ENCODE measurements at places on chromosomes 5 and 9.

DNA sequence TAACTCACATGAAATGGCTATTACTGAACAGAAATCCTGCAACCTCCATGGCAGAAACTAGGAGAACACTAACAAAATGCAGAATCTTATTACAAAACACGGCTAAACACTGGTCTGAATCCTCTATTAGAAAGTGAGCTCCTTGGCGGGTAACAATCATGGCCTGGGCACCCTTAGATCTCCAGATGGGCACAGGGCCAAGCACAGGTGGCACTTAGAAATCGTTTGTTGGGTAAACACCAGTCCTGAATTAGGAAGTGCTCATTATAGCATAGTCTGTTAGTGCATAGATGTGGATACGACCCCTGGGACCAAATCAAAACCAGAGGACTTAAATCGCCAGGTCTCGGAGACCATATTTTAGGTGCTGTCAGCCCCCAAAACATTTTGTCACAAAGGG is 14.4 kb downstream of the VDAC1 start:
- peak; percentile 23 for DNase-seq

GRCh38 chr9:105121861-105122430 is 122.5 kb upstream of the SLC44A1 start:
- peak; percentile 52 for DNase-seq

- DNase-seq = no peak
Observed at GRCh38 chr9:79257228-79257781, 314.5 kb upstream of the TLE4 start.

DNA sequence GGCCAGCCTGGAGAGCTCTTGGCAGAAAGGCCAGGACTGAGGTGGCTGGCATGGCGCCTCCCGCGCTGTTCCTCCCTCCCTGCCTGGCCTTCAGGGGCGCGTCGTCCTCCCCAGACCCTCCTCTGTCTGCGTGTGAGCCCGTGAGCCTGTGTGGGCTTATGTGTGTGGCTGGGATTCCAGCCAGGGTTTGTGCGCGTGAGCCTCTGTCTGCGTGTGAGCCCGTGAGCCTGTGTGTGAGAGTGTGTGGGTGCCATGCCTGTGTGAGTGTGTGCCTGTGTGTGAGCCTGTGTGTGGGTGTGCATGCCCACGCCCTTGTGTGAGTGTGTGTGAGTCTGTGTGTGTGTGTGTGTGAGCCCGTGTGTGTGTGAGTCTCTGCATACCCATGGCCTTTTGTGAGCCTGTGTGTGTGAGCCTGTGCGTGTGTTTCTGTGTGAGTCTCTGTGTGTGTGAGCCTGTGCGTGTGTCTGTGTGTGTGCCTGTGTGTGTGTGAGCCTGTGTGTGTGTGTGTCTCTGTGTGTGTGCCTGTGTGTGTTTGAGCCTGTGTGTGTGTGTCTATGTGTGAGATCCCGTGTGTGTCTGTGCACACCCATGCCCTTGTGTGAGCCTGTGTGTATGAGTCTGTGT is 13.0 kb downstream of the RXRA start:
- peak; percentile 40 for DNase-seq

DNA sequence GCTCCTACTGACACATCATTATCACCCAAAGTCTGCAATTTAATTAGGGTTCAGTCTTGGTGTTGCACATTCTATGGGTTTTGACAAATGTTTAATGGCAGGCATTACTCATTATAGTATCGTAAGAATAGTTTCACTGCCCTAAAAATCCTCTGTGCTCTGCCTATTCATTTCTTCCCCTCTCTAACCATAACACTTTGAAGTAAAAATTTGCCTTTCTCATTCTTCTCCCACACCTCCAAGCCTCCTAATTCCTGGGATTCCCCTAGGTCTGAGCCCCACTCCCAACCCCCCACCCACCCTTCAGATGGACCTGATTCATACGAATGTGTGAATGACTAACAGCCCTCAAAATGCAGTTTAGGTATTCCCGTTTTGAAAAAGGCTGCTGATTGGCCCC is 18.4 kb downstream of the ENC1 start:
- no peak for DNase-seq

DNA sequence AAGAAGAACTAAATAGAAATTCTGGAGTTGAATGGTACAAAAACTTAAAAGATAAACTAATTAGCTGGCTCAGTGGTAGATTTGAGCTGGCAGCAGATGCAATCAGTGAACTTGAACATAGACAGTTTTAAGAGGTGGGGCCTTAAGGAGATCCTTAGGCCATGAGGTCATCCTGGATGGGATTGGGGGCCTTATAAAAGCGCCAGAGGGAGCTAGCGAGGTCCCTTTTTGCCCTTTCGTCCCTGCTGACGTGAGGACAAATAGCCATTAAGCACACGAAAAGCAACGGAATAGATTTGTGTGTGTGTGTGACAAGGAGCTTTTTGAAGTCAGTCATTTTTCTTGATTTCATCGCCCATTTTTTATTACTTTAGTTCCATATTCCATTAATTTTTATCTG is 83.3 kb downstream of the ZNF354C start:
- DNase-seq = no peak

DNA sequence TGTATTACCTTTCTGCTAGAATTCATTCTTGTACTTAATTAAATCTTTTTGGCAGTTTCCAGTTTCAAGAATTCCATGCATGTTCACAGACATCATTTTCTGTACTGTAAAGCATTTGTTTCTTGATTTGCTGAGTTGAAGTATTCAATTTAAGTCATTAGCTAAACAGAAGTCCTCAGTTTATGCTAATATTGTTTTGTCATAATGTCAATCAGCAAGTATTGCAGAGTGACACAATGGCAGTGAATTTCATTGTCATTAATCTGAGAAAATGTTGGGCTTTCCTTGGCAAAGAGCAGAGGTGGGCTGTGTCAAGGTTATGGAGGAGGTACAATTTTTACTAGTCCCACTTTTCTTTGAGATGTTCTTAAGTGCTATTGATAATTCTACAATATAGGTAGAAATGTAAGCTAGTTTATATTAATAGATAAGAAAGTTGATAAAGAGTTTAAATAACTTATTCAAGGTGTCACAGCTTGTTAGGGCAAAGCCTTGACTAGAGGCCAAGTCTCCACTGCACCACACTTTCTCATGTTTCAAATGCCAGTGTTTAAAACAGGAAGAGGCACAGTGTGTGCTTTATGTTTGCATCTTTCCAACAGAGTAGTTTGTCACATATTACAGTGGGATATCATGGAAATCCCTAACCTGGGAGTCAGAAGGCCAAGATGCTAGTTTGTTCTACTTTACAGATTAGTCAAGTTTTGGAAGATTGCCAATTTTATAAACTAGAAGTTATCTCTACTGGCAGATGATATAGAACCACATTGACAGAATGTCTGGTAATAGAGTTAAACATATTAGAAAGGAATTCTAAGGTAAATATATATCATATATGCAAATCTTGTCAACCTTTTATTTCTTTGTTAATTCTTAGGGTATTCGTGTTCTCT is 56.3 kb downstream of the SLF1 start:
- no peak for DNase-seq

GRCh38 chr9:78307360-78307759 is 10.4 kb downstream of the PSAT1 start:
- DNase-seq = no peak

Data from RPMI8226 (cell line).